Right lung (tissue), 10 donors: ENCODE measurements at places on chromosomes 11 and 22. TPM values are rescaled to one million over a fixed set of nuclear protein-coding genes. Genes with fewer than 3 reads are reported as not detected.
A peak's percentile ranks its signal among the peaks of the same experiment; 100 is the strongest.

GRCh38 chr22:19497245-19497644 lies 17.5 kb downstream of the CDC45 start:
- no peak for DNase-seq

KRTAP5-8 gene
- polyA plus RNA-seq = not detected

OR10D3 gene
- not detected for polyA plus RNA-seq

DRD2 gene
- polyA plus RNA-seq = 0.31 TPM

GRCh38 chr11:87422566-87422965 lies 384.8 kb downstream of the TMEM135 start:
- DNase-seq = no peak

CRKL gene
- polyA plus RNA-seq = 60.3 TPM

DNA sequence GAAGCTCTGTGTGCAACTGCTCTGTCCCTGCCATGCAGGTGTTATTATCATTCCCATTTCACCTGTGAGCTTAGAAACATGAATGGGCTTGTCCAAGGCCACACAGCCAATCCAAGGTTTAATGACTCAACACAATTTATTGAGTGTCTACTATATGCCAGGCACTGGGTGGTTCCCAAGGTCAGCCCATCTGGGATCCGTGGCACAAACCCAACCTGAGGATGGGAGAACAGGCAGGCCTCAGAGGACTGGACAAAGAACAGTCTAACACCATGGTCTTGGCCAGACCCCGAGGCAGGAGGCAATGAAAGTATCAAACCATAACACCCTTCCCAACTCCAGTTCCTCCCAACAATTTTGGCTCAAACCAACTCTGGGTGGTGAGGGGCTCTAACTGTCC lies 15.7 kb downstream of the SPATA19 start:
- no peak for DNase-seq

KRTAP5-2 gene
- not detected for polyA plus RNA-seq

IFTAP gene
- 43.2 TPM for polyA plus RNA-seq

GRCh38 chr11:70739811-70740487 lies 341.6 kb downstream of the CTTN start:
- DNase-seq = no peak

MRGPRX3 gene
- not detected for polyA plus RNA-seq

- DNase-seq = no peak
These were observed 29.8 kb downstream of the PICALM start for GRCh38 chr11:86039094-86039493.

- DNase-seq = no peak
These were observed 523.8 kb downstream of the BRD1 start for GRCh38 chr22:49303781-49304461.

GRCh38 chr11:78840623-78841022 lies 266.0 kb upstream of the NARS2 start:
- DNase-seq = no peak

MAP6 gene
- polyA plus RNA-seq = 7.5 TPM

DNA sequence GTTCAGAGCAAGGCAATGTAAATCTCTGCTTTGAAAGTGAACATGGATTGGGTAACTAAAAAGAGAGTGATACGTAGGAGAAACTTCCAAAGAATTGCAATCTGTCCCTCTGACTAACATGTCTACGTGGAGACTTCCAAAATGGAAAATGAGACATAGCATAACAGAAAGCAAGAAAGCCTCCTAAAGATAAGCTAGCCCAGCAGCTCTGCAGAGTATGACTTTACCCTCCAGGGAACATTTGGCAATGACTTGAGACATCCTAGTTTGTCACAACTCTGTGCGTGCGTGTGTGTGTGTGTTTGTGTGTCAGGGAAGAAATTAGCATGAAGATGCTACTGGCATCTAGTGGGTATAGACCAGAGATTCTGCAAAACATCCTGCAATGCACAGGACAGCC lies 817.4 kb downstream of the NTM start:
- no peak for DNase-seq

DNA sequence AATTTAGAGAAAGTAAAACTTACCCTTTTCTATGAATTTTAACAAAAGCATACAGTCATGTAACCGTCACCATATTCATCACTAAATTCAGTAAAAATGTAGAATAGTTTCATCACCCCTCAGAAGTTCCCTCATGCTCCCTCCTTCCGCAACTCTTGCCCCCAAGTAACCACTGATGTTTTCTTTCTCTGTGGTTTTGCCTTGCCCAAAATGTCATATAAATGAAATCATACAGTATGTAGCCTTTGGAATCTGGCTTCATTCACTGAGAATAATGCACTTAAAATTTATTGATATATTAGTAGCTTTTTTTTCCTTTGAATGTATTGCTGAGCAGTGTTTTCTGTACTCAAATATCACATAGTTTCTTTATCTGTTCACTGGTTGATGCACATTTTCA lies 60.1 kb downstream of the DCUN1D5 start:
- no peak for DNase-seq

DNA sequence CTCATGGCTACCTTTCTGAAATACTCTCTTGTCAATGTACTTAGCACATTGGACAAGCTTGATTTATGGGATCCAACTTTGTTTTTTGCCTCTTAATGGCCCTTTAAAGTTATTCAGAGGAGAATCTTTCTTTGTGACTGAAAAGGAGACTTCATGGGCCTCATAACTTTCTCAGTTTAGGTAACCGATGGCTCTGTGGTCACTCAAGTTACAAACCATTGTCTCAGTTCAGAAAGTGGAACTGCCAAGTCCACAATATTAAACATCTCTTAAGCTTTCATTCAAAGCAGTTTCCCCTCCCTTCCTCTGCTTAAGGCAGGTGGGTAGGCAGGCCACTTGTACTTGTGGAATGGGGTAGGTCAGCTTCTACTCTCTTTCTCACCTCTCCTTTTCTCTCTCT lies 12.3 kb upstream of the ARL14EP start:
- DNase-seq = no peak

GRCh38 chr11:66247295-66247694 lies 21.1 kb upstream of the RAB1B start:
- no peak for DNase-seq

GRCh38 chr11:36222831-36223635 lies 66.2 kb downstream of the COMMD9 start:
- peak; percentile 41 for DNase-seq

PMM1 gene
- 58.3 TPM for polyA plus RNA-seq

DNA sequence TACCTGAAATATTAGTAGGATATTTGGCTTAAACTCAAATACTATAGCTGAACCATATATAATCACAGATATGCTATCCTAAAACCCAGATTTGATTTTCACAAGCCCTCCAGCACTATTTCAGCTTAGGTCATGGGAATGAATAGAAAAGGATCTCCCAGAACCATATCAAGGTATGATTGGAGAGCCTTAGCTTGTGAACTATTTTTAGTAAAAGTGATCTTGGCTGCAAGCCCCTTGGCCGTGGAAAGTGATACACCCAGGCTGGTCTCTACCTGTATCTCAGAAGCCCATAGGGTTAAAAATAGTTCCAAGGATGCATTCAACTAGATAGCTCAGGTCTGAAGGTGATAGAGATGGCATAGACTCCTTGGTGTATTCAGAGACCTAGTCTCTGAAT lies 9.7 kb downstream of the KIF18A start:
- DNase-seq = no peak

DNA sequence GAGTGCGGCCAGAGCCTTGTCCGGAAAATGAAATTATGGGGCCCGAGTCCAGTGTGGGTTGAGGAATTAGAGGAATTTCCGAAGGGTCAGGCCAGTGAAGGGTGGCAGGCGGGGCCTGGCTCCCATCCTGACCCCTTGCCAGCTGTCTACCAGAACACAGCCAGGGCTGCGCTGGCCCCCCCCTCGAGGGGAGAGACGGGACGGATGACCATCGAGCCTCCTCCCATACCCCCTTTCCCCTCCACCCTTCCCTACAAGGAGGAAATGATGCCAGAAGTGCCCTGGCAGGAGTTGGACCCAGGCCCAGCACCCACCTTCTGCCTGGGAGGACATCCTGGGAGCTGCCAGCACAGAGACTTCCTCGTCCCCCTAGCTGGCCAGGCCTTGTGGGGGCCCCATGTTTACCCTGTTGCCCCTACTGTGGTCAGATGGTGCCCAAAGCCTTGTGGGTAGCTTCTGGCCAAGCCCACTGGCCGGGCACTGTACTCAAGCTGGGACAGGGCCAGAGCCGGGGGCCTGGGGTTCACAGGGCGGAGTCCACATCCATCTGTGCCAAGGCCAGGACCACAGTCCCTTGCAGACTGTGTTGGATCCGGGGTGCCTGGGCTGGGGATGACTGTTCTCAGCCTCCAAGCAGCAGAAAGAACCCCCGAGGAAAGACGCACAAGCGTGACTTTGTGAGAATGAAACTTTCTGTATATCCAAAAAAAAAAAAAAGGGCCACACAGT lies 20.8 kb downstream of the ARVCF start:
- DNase-seq = peak; percentile 38

DNA sequence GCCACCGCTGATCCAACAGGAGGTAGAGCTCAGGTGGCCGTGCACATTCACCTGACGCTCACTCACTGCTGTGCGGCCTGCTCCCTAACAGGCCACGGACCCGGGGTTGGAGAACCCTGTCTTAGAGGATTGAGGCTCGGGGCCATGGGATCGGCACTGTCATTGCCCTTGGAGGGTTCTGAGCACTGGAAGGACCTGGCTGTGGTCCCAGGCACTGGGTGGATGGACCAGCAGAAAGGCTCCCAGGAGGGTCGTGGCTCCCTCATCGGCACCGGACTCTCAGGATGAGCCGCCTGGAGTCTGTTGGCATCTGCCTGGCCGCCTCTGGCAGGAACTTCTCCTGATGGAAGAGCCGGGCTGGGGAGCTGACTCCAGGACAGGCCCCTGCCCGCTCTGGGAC lies 6.5 kb downstream of the KCNQ1 start:
- DNase-seq = no peak

GRCh38 chr11:44743959-44744557 lies 17.3 kb downstream of the TSPAN18 start:
- DNase-seq = no peak

ASCC2 gene
- polyA plus RNA-seq = 57.4 TPM

GRCh38 chr22:50641696-50642607 lies 14.0 kb upstream of the ARSA start:
- DNase-seq = peak; percentile 82

- no peak for DNase-seq
These were observed 2.9 kb downstream of the PANX2 start for GRCh38 chr22:50173311-50173982.

- DNase-seq = no peak
These were observed 99.5 kb downstream of the CCDC81 start for GRCh38 chr11:86473991-86474833.

DNA sequence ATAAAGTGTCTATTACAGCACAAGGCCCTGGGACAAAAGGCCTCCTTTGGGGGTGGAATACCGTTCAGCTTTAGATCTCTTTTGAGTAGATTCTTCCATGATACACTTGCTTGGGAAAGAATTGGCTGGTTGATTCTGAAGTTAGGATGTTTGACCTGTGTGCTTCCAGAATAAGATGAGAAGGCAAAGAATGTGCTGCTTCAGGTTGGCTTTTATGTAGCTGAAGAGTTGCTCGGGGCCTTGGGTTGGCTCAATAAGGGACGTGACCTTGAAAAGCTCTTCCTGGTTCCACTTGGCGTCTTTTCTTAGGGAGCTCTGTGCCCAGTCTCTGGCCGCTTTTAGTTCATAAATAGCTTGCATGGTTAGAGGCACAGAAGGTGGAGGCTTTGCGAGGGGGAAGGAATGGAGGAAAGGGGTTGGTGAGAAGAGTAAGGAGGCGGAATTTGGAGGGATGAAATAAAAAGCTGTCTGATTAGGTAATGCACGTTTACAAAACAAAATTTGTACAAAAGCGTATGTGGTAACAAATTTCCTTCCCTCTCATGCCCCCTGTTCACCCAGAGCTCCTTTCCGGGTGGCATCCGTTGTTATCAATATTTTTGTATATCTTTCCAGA lies 4.2 kb upstream of the SORL1-AS1 start:
- no peak for DNase-seq

- no peak for DNase-seq
These were observed 848.7 kb downstream of the OPCML start for GRCh38 chr11:132683602-132684001.

DNA sequence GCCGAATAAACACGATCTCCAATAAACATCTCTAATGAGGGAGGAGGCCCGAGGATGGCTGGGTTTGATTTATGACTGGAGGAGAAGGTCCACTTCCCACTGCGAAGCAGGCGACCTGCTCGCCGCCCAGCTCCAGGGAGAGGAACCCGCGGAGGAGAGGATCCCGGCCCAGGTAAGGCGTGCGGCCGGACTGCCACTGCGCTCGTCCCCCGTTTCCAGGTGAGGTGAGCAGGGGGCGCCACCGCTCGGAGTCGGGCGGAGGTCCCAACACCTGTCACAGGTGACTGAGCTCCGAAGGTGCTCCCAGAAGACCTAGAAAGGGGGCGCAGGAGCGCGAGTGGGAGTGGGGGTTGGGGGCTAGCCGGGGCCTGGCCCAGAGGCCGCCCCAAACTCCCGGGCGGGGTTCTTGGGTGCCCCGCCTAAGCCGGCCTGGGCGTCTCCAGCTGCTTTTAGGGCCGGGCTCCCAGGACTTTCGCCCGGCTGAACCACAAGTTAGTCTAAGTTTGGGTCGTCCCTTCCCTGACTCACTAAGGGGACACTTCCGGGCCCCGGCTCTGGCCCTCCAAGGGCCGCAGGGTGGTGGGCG lies 5.4 kb upstream of the PAX6 start:
- no peak for DNase-seq

DNA sequence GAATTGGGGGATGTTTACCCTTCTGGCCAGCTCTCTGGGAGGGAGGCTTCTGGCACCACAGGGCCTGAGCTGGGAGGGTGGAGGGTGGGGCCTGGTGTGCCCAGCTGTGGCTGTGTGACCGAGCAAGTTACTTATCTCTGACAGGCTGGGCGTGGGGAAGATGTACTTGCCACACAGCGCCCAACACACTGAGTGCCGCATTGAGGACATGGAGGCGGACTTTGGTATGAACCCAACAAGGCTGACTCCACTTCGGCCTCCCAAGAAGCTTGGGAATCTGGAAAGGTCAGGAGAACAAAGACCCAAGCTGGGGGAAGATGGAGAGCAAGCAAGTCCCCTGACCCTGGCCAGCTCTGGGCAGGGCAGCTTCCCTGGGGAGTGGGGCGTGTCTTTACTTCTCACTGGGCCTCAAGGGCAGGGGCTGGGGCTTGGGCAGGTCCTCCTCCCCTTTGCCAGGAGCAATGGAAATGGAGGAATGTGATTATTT lies 2.4 kb upstream of the MGAT3 start:
- no peak for DNase-seq

SNX32 gene
- 2.2 TPM for polyA plus RNA-seq

MOB2 gene
- polyA plus RNA-seq = 35.2 TPM

DNA sequence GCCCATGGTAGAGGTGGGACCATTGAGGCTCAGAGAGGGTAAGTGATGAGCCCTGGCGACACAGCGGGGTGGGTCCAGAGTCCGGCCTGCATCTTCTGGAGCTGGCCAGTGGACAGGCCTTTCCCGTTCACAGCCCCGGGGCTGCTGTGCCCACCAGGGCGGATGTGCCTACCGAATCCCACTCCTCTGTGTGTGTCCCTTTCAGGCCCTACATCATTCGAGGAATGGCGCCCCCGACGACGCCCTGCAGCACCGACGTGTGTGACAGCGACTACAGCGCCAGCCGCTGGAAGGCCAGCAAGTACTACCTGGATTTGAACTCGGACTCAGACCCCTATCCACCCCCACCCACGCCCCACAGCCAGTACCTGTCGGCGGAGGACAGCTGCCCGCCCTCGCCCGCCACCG lies 11.9 kb upstream of the PPP6R3 start:
- no peak for DNase-seq

DDIAS gene
- polyA plus RNA-seq = 3.3 TPM
